ENCODE measurements at places on chromosomes 2 and 18. TPM values are rescaled to one million over a fixed set of nuclear protein-coding genes. Genes with fewer than 3 reads are reported as not detected.

DNA sequence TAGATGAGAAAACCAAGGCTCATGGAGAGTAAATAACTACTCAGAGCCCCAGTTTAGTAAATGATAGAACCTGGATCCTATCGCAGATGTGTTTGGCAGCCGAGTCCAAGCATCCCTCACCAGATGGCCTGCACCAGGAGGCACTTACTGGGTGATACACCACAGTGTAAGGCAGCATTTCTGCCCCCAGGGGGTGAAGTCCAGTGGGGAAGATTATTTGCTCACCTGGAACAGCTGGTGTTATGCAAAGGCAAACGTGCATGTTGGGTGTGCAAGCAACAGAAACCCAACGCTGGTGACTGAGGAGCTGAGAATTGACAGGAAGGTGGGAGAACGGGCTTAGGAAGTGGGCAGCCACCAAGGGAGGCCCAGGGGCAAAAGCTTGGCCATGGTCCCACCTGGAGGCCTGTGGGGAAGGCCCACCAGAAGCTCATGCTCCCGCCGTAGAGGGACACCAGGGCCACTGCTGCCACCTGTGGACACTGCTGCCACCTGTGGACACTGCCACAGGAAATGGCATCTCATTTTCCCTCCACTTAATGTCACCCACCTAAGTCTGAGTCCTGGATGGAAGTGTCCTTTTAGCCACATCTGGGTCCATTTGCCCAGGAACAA lies 100.6 kb downstream of the TFCP2L1 start:
- DNase-seq = no peak

DNA sequence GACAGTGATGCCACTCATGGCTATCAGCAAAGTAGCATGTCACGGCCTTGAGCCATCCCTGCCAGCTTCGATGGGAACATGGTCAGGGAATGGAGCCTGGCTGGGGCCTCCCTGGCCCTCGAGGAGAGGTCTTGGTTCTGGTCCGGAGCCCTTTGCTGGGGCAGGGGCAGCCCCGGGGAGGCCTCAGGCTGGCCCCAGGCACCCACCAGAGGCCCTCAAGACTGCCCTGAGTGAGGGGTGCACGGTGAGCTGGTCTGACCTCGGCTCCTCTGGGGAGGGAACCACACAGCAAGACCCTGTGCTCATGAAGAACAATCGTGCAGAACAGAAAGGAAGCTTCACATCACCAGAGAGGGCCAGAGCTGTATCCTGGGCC lies 75.2 kb upstream of the OTOS start:
- no peak for DNase-seq

- DNase-seq = no peak
These were observed 12.6 kb downstream of the GKN1 start for GRCh38 chr2:68987021-68987503.

L3MBTL4 gene
- total RNA-seq = 0.27 TPM

DNA sequence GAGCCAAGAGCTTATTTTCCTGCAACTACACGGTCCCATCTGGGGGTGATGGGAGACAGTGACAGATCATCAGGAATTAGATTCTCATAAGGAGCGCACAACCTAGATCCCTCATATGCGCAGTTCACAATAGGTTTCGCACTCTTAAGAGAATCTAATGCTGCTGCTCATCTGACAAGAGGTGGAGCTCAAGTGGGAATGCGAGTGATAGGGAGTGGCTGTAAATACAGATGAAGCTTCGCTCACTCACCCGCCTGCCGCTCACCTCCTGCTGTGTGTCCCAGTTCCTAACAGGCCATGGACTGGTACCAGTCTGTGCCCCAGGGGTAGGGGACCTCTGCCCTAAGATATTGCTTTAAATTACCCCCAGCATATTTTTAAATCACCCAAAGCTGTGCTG lies 10.8 kb downstream of the LRRFIP1 start:
- DNase-seq = no peak

DNA sequence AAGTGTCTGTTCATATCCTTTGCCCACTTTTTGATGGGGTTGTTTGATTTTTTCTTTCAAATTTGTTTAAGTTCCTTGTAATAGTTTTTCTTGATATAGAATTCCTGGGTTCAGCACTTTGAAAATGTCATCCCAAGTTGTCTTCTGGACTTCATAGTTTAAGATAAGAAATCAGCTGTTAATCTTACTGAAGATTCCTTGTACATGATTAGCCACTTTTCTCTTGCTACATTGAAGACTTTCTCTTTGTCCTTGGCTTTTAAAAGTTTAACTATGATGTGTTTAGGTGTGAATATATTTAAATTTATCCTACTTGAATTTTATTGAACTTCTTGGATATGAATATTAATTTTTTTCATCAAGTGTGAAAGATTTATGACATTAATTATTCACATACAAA lies 387.2 kb upstream of the CWC22 start:
- DNase-seq = no peak

GRCh38 chr2:43424262-43425207 lies 171.3 kb downstream of the THADA start:
- DNase-seq = no peak

GRCh38 chr2:101387151-101387834 lies at the start of gene CREG2:
CREG2 (minus strand) TSS chr2:101387503; CDS start chr2:101387457, 46 bp downstream.
- DNase-seq = no peak

TMEM17 gene
- total RNA-seq = 2.7 TPM

RALB gene
- 21.9 TPM for total RNA-seq

DNA sequence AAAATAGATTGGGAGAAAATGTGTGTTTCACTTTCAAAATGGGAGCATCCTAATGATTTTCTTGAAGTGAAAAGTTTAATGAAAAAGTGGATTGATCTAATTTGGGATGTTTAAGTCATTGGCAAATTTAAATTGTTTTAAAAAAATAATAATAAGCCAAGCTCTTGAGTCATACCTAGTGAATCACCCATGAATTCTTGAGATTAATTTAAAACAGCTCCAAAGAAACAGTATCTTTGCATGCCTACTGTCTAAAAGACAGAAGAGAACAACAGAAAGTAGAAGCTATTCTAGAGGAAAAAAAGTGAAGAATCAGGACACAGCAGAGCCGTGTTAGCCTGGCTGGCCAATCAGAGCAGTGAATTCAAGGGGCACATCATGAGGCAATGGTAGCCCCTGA lies 7.7 kb downstream of the ACVR1C start:
- DNase-seq = no peak

DNA sequence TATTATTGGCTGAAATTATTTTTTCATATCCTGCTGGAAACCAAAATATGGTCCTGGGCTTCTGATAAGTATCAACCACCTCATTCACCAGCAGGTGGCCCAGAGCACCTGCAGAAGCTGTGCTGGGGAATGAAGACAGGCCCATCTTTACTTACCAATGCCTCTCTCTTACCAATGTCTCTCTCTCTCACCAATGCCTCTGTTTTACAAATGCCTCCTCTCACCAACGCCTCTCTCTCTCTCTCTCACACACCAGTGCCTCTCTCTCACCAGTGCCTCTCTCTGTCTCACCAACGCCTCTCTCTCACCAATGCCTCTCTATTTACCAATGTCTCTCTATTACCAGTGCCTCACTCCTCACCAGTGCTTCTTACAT lies 2.3 kb upstream of the MAL start:
- DNase-seq = no peak

DNA sequence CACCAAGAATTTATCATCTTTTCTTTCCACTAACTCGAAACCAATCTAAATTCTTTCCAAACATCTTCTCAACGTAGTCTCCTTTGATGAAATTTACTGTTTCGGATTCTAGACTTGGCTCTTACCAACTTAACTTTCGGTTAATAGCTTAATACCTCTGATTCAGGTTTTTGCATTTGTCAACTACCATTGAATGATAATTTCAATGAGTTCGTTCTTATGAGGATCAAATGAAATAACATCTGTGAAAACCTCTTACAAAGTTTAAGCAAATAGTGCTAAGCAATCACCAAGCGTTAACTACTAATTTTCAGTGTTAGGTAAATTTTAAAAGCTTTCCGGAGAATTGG lies 593 bp upstream of the NRBP1 start:
- DNase-seq = no peak

- DNase-seq = no peak
These were observed 44.3 kb downstream of the EDAR start for GRCh38 chr2:108944601-108945331.

DNA sequence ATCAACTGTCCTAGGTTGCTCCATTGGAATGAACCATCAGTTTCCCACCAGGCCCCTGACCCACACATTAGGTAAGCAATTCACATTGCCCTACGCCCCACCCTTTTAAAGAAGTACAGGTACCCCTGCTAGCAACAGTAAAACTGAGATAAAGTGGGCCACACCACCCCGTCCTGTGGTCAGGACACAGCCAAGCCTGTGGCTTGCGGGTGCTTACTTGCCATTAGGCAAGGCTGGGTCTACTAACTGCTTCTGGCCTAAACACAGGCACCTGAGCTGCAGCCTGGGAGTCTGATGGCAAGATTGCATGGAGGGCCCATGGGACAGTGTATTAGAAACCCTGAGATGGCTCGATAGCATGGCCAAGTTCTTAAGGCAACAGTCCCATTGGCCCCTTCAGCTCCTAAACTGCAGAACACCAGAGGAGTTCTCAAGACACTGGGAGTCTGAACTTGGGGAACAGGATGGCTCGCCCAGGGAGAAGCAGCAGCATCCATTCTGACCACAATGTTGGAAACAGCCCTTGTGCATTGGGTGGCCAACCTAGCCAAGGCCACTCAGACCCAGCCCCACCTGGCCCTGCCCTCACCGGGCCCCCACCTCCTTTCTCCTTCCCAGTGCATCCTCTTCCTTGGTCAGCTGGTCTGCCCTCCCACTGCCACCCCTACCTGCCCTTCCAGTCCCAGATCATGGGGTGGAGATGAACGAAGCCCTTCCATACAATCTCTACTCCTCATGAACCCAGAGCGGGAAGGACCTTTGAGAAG lies 177.1 kb downstream of the TNS1 start:
- no peak for DNase-seq

ABCG5 gene
- total RNA-seq = not detected

GRCh38 chr2:31002537-31003150 lies 135.6 kb downstream of the GALNT14 start:
- DNase-seq = no peak

AP1S3 gene
- total RNA-seq = 0.95 TPM

- no peak for DNase-seq
These were observed 181.3 kb downstream of the PID1 start for GRCh38 chr2:229089776-229090175.

GRCh38 chr18:24553571-24554285 lies 93.3 kb downstream of the HRH4 start:
- no peak for DNase-seq

GRCh38 chr2:3612639-3613523 lies 18.0 kb downstream of the COLEC11 start:
- DNase-seq = no peak

DNA sequence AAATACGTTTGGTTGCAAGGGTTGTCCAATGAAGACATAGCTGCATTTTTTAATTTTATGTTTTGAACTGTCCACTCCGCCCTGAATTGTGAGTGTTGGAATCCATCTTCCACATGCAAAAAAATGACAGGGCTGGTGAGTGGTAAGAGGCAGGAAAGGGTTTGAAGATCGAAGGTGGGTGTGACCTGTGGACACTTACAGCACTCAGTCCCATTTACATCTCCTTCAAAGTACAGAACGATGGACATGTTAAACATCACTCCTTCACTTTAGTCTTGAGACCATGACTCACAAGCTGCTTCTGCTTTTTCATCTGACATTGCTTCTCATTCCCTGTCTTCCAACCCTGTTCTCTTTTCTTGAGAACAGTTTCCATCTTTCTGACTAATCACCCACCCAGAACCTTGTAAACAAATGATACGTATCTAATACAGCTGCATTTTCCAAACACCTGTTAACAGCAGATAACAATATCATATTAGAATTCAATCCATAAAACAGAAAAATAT lies 179.3 kb downstream of the ZNF516 start:
- DNase-seq = no peak

- DNase-seq = no peak
These were observed 140.4 kb upstream of the ALPP start for GRCh38 chr2:232238108-232238507.

DNA sequence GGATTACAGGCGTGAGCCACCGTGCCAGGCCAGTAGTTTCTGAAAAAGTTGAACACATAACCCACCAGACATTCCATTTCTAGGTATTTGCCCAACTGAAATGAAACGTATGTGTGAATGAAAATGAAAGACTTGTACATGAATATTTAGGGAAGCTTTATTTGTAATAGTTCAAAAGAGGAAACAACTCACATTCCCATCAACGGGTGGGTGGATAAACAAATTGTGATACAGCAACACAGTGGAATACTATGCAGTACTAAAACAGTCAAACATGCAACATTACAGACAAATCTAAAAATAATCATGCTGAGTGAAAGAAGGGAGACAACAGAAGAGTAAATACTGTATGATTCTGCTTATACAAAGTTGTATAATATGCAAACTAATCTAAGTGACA lies 46.8 kb downstream of the TMEM131 start:
- DNase-seq = no peak

VWC2L gene
- 0.27 TPM for total RNA-seq

DNA sequence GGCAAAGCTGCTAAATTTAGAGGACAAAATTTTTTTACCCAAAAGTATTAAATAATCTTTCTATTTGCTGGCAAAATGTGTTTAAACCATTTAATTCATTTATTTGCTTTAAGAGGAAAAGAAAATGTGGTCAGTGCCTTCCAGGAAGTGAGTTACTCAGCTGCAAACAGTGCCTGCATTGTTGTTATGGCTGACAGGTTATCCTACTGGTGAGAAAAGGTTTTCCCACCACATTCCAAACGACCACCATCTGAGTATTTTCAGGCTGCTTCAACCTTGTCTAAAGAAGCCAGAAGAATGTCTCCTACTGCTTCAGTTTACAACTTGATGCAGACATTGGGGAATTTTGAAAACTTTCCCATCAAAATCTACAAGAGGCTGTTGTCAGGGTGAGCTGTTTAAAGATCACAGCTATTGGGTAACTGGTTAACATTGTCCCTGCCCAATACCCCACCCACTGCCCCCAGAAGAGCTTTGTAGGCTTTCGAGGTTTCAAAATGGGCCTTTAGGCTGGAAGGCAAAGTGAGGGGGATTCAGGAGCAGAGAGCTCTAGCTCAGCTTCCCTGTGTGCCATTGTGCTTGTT lies 461.3 kb upstream of the FANCL start:
- DNase-seq = no peak

- no peak for DNase-seq
These were observed 71.9 kb downstream of the BIN1 start for GRCh38 chr2:127034883-127035611.

TTC32 gene
- total RNA-seq = 9.2 TPM
